ENCODE measurements at places on chromosomes 7 and 10. TPM values are rescaled to one million over a fixed set of nuclear protein-coding genes. Genes with fewer than 3 reads are reported as not detected.

DNA sequence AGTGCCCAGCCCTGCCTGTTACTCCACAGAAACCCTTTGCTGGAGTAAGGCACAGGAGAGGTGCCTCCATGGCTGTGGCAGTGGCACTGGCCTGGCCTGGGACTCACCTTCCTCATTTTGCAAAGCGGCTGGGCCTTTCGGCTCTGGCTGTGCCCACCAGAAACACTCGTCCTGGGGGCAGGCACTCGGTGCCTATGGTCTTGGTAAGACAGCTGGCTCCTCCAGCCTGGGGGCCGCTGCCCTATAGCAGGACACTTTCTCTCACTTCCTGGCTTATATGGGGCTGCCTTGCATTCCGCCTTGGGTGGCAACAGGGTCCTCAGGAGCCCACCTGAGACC is 13.2 kb downstream of the ZMIZ1 start:
- no peaks in the 10 kb centered on the region for H3K27me3 ChIP-seq
- no peaks in the 10 kb centered on the region for H3K36me3 ChIP-seq
- peaks cover 10% of the 10 kb centered on the region for H3K4me1 ChIP-seq
- no peak overlapping the region for H3K27ac ChIP-seq
- no peak for DNase-seq

ZNF716 gene
- total RNA-seq = not detected

CCDC172 gene
- total RNA-seq = 1.8 TPM

CDHR3 gene
- total RNA-seq = 3.8 TPM

TBXAS1 gene
- 1.4 TPM for total RNA-seq

CBLL1 gene
- total RNA-seq = 33.7 TPM

C7orf33 gene
- not detected for total RNA-seq

DNA sequence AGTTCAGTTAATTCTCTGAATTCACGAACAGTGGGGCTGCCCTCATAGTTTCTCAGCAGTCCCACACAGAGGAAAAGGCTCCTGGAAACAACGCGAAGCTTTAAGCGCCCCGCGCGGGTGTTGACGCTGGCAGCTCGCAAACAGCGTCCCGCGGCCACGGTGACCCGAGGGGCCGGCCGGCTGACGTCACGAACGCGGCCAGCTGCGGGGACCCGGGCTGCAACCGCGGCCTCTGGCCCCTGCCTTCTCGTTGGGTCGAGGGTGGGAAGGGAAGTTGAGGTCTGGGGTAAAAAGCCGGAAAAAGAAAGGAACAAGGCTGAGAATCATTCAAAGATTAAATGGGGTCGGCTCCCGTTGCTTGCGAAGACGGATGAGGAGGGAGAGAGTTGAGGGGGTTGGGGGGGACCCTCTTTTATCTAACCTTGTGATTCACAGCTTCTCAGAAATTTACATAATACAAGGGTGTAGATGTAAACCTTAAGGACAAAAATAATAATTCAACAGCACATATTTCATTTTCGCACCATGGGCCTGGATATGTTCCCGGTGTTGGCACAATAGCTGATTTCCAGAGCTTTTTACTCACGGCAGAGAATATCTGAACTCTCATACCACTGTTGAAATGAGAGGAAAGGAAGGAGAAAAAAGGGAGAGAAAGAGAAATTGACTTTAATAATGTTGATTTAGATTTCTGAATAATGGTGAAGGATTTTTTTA is 7.3 kb upstream of the FEZF1 start:
- DNase-seq = peak; percentile 52
- H3K4me1 ChIP-seq = peaks cover 9% of the 10 kb centered on the region
- H3K27me3 ChIP-seq = peaks cover 26% of the 10 kb centered on the region
- peaks cover 28% of the 10 kb centered on the region for H3K36me3 ChIP-seq
- peak overlapping the region; percentile 52 for H3K4me3 ChIP-seq

DNA sequence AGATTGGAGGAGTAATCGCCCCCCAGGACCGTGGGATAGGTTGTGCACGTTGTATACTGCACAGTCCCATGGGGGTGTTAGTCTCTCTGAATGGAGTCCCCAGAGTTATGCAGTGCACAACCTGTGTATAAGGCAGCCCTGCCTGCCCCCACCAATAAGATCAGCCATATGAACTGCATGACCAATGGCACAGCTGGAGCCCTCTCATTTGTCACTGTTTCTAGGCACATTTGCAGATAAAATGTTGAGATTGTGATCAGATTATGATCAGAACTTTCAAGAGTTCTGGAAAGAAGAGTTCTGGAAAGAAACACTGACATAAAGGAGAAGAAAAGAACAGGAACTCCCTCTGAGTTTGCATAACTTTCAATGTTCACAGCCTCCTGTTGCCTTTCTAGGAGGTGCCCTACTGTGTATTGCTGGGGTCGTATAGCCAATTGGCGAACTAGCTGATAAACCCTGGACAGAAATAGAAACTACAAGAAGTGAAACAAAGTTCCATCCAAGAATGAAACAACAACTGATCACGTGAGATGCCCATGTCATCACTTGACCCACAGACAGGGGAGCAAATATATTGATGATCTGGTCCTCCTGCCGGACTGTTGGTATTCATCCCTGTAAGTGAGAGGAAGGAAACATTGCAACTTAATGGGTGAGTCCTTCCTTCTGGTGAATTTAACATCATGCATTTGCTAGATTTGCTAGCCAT is 49.6 kb upstream of the TOMM7 start:
- no peak overlapping the region for H3K27ac ChIP-seq
- no peak overlapping the region for H3K4me3 ChIP-seq
- no peak for DNase-seq
- H3K27me3 ChIP-seq = no peaks in the 10 kb centered on the region
- peaks cover 16% of the 10 kb centered on the region for H3K36me3 ChIP-seq

DNA sequence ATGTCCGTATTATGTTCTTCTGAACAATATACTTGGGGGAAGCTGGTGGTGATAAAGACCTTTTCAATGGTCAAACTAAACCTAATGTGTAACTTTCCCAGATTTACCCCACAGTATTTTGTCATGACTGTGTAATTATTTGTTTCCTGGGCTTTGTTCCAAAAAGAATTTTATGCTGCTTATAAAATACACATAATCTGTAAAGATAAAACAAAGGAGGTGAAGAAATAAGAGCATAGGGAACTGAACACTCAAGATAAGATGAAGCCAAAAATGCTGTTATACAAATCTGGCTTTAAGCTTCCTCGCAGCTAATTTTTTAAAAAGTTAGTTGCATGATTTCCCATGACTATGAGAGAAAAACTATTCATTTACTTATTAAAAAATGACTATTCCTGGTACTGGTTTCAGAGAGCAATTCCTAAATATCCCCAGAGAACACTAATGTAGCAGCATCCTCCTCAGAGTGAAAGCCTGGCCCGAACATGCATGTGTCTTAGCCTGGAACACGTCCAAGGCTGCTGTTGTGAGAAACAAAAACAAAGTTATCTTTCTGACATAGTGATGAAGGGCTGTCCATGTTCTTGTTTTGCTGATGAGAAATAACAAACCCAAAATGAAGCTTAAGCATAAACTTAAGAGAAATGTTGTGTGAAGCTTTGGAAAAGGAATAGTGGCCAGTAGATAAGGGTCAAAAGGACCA is 33.9 kb downstream of the MALSU1 start:
- peaks cover 66% of the 10 kb centered on the region for H3K36me3 ChIP-seq
- H3K27ac ChIP-seq = no peak overlapping the region
- H3K4me1 ChIP-seq = no peaks in the 10 kb centered on the region
- DNase-seq = no peak
- no peaks in the 10 kb centered on the region for H3K27me3 ChIP-seq

GRCh38 chr7:127322351-127322750 is 69.6 kb upstream of the GRM8 start:
- no peak overlapping the region for H3K27ac ChIP-seq
- H3K36me3 ChIP-seq = no peaks in the 10 kb centered on the region
- DNase-seq = no peak
- H3K4me3 ChIP-seq = no peak overlapping the region
- H3K27me3 ChIP-seq = no peaks in the 10 kb centered on the region

CDK13 gene
- 50.2 TPM for total RNA-seq

ZNF680 gene
- 21.3 TPM for total RNA-seq

- H3K36me3 ChIP-seq = peaks cover 1% of the 10 kb centered on the region
- H3K4me3 ChIP-seq = no peak overlapping the region
- H3K4me1 ChIP-seq = peaks cover 7% of the 10 kb centered on the region
- no peak for DNase-seq
Measured at GRCh38 chr7:77242554-77242953, 42.9 kb upstream of the FGL2 start.

DNA sequence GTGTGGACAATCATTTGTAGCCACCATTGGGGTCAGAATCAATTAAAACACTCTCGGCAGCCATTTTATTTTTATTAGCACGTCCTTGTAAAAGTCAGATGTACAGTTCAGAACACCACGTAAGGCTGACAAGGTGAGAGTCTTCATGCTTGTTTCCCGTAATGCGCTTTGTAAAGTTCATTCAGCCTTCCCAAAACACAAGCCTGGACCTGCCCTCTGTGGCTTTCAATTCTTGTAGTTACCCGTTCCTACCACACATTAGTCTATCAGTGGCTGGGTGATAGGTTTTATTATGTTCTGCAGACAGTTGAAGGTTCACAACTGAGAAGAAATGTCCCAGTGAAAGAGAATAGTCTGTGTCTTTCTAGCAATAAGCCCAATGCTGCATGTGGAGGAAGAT is 35.4 kb downstream of the GAD2 start:
- no peaks in the 10 kb centered on the region for H3K4me1 ChIP-seq
- no peaks in the 10 kb centered on the region for H3K36me3 ChIP-seq
- H3K27me3 ChIP-seq = no peaks in the 10 kb centered on the region
- H3K27ac ChIP-seq = no peak overlapping the region
- DNase-seq = no peak

DNA sequence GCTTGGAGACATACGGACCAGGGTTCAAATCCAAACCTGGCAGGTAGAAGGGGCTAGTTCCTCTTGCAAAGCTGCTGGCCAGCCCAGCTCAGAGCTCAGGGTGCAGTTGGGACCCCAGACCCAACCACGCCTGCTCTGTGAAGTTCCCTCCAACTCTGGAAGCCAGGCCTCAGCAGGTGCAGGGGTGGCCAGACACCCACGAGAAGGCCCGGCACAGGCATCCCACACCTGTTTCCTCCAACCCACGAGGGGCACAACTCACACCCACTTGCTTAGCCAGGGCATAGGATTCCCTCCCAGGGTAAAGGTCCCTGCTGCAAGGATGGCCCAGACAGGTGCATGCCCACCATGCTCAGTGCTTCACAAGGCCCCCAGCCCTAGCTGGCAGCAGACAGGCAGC is 262.4 kb downstream of the GRID1 start:
- H3K4me3 ChIP-seq = no peak overlapping the region
- H3K36me3 ChIP-seq = no peaks in the 10 kb centered on the region
- no peaks in the 10 kb centered on the region for H3K4me1 ChIP-seq
- no peak overlapping the region for H3K27ac ChIP-seq
- H3K27me3 ChIP-seq = no peaks in the 10 kb centered on the region

TSPAN12 gene
- 8.7 TPM for total RNA-seq

DNA sequence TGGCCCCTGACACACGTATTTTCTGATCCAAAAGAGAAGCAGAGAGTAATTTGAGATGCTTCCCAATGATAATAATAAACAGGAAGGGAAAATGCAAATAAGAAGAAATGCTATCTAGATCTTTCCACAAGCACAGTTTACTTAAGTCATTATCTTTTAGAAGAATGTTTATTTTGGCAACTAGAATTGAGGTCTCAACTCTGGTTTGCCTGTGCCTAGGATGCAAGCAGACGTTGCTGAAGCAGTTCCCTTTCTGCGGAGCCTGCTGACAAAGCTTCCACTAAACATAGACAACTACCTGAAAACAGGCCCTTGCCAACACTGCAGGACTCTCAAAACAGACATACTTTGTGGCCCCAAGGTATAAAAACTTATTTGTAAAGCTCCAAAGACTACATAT is 315.8 kb upstream of the POM121L12 start:
- H3K27me3 ChIP-seq = no peaks in the 10 kb centered on the region
- no peaks in the 10 kb centered on the region for H3K4me1 ChIP-seq
- H3K36me3 ChIP-seq = no peaks in the 10 kb centered on the region
- no peak overlapping the region for H3K4me3 ChIP-seq
- DNase-seq = no peak

DNA sequence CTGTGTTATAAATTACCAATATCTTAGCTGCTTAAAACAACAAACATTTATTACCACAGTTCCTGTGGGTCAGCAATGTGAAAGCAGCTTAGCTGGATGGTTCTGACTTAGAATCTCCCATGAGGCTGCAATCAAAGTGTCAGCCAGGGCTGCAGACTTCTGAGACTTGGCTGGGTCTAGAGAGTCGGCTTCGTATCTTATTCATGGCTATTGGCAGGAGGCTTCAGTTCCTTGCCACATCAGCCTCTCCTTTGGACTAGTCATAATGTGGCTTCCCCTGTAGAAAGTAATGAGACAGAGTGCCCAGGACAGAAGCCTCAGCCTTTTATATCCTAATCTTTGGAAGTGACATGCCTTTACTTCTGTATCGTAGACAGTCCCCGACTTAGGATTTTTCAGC is 27.3 kb downstream of the RALA start:
- DNase-seq = no peak
- no peak overlapping the region for H3K27ac ChIP-seq
- H3K4me1 ChIP-seq = no peaks in the 10 kb centered on the region
- peaks cover 15% of the 10 kb centered on the region for H3K36me3 ChIP-seq
- H3K27me3 ChIP-seq = no peaks in the 10 kb centered on the region
- no peak overlapping the region for H3K4me3 ChIP-seq

DNA sequence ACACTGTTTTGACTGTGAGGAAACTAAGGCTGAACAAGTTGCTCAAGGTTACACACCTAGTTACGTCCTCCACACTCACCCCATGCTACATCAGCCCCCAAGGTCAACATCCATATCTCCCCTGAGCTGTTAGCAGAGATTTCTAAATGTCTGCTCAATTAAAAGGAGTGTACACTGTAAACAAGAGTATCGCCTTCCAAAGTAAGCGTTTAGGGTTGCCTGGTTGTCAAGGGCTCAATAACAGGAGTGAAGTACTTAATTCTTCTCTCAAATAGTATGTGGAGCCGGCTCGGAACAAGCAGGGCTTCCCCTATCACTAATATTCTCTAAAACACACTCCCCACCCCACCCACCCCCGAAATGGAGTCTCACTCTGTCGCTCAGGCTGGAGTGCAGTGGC is 412.8 kb upstream of the GALNT17 start:
- no peak overlapping the region for H3K4me3 ChIP-seq
- no peak for DNase-seq
- no peaks in the 10 kb centered on the region for H3K4me1 ChIP-seq
- H3K27me3 ChIP-seq = no peaks in the 10 kb centered on the region
- H3K36me3 ChIP-seq = peaks cover 72% of the 10 kb centered on the region

ZNF804B gene
- not detected for total RNA-seq

REEP3 gene
- 23.8 TPM for total RNA-seq

CHN2 gene
- 3.3 TPM for total RNA-seq

DNA sequence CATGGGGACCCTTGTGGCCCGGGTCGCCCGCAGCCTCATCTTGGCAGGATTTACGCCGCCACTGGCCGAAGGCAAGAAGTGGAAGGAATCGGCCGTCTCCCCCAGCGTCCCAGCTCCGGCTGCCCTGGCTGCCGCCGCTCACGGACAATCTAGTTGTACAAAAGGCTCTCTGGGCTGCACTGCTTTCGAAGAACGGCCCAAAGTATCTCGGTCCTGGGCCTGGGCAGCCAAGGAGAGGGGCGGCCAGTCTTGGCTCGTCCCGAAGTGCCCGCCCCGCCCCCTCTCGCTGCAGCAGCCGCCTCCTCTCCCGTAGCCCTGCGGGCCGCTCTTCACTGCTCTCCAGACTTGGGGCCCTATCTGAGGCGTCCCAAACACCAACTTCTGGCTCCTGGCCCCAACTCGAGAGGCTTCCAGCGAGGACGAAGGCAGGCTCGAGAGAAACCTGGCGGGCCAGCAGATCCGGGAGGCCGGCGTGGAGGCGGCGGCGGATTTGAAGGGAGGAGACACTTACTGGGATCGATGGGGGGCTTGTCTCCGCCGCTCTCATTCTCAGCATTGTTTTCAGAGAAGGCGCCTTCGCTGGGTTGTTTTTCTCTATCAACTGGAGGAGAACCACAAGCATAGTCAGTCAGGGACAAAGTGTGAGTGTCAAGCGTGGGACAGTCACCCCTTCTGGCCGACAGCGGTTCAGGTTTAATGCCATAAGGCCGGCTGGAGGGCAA is 809 bp downstream of the HOXA9 start:
- H3K36me3 ChIP-seq = no peaks in the 10 kb centered on the region
- H3K27me3 ChIP-seq = peaks cover 96% of the 10 kb centered on the region
- no peak overlapping the region for H3K4me3 ChIP-seq
